ENCODE measurements at places on chromosomes 12 and 14.
A peak's percentile ranks its signal among the peaks of the same experiment; 100 is the strongest.

DNA sequence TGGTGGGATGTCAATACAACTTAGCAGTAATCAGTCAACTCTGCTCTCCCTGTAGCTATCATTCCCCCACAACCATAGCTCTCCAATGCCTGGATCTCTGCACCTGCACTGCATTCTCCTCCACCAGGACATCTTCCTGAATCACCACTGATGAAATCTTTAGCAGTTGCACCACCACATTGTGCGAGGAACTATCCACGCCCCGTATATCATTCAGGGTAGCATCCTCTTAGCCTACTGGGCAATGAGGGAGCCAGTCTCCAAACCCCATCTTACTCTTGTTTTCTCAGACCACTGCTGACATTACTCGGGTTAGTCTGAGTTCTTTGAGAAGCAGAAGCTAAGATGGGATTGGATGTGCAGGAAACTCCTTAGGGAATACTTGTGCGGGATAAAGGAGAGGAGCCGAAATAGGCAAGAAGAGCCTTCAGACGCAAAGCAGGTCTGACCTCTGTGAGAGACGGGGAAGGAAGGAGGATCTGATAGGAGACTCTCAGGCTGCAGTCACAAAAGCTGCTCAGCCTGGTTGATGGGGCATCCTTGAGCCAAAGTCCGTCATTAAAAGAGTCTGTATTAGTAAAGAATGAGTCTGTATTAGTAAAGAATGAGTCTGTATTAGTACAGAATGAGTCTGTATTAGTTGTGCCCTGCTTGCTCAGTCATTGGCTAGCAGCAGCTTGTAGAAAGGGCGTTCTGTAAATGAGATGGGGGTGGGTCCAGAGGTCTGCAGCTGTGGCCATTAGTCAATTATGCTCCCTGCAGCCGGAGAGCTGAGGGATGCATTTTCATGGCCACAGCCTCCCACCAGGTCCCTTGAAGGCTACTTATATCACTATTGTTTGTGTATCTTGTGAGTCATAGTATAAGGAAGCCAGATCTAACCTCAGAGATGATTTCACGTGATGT, 49.6 kb upstream of the RASSF3 start:
- no peak for DNase-seq

DNA sequence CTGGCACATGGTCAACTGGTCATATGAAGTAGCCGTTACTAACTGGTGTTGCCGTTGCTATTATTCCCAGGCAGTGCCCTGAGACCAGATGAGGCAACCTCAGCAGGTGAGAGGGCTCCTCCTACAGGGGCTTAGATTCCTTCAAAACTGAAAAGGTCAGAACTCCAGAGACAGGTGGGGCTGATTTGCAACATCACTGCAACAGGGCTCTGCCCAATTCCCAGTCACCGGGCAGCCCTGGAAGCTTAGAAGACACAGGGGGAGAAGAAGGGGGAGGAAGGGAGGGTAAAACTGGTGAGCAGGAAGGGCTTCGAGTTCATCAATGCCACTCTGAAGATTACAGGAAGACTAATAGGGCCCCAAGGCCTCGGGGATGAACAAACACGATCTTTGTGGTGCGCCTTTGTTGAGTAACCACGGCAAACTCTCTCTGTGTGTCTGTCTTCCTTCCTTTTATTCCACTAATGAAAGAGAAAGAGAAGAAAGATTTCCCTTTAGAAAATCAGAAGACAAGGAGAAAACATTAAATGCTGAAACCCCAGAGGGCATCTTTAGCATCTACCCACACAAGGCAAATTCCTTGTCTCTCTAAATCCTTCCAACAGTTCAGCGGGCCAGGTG, 749.1 kb upstream of the TBX3 start:
- DNase-seq = no peak

- no peak for DNase-seq
These were observed 89.4 kb downstream of the ATP23 start for GRCh38 chr12:58030566-58031279.

DNA sequence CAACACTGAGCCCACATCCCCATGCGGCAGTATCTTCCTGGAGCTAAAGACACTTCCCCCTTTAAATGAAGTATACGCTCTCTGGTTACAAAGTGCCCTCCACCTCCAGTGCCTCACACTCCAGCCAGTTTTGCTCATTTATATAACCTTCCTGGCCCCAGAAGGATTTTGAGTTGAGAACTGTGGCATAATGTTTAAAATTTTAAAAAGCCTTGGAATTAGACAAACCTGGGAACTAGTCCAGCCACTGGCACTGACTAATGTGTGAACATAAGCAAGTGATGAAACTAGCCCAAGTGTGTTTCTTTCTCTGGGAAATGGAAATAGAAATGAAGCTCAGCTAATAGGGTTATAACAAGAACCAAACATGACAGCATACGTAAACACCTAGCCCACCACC, 723.7 kb upstream of the USP15 start:
- no peak for DNase-seq

GRCh38 chr14:45810152-45810872, 557.3 kb upstream of the MIS18BP1 start:
- peak; percentile 53 for DNase-seq

- no peak for DNase-seq
These were observed 143.1 kb downstream of the ZNF664 start for GRCh38 chr12:124115976-124116690.

DNA sequence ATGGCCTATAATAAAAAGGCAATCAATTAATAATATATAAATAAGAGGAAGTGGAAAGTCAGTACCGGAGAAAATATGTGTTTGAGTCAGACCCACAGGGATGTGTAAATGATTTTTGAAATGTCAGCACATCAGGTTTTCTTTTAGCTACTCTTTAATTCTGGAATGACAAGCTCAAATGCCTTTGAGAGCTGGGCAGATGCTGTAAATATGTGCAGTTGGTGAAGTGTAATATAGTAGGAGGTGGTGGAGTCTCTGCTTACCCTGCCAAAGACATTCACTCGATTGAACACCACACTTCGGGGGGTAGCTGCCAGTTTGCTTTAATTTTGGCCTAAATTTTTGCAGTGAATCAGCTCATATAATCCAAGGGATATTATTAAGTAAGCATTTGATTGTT, 93.0 kb downstream of the PLEKHA5 start:
- no peak for DNase-seq

GRCh38 chr14:64688031-64688430, 16.2 kb upstream of the PLEKHG3 start:
- no peak for DNase-seq

- DNase-seq = no peak
These were observed 190.7 kb downstream of the EXOC5 start for GRCh38 chr14:57078054-57078453.

DNA sequence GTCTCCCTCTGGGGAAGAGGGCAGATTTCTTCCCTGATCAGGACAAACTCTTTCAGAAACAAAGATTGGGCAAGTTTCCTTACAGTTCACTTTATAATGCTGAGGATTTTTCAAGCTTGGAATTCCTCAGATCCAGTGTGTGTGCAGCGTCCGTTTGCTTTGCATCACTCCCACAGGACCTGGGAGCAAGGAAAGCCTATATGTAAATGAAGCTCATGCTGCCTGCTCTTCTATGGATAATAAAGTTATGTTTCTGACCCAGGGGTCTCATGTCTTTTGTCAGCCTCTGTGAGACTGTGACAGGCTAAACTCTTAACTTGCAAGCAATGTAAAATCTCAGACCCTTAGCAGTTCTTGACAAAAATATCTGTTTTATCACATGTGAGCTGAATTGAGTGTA, 41.6 kb downstream of the TRHDE start:
- no peak for DNase-seq
